ENCODE measurements at places on chromosomes 12 and 14. TPM values are rescaled to one million over a fixed set of nuclear protein-coding genes. Genes with fewer than 3 reads are reported as not detected.

NKX2-1 gene
- polyA plus RNA-seq: not detected

GOLT1B gene
- 13.1 TPM for polyA plus RNA-seq

RPS6KL1 gene
- polyA plus RNA-seq: 9.8 TPM

DNA sequence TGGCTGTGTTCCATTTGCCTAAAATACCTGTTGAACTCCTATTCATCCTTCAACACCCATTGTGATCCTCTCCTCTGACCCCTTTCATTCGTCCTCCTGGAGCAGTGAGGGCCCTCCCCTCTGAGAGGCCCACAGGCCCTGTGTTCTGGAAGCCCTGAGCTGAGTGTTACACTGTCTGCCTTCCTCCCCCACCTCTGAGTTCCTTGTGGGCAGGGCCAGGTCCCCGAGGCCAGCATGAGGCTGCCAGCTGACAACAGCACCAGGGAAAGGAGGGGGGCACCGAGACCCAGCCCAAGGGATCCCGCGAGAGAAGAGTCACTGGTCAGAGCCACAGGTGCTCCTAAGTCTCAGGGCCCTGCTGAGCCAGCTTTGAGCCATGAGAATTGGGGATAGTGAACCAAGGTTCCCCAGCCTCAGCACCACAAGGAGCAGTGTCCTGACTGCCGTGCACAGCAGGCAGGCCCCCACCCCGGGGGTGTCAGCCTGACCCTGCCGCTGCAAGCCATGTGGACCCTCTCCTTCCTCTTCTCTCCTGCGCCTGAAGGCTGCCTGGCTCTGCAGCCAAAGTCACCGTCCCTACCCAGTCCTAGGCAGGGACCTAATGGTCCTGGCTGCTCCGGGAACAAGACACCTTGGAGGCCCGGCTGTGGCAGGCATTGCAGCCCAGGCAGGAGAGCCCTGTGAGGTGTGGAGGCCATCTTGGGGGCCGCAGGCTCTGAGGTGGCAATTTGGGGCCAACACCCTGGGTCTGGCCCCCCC, 52.5 kb downstream of the BEGAIN start:
- peak overlapping the region; percentile 57 for H3K27ac ChIP-seq
- no peak overlapping the region for H3K4me3 ChIP-seq
- no peak for DNase-seq
- peaks cover 16% of the 10 kb centered on the region for H3K4me1 ChIP-seq
- no peaks in the 10 kb centered on the region for H3K27me3 ChIP-seq

DNA sequence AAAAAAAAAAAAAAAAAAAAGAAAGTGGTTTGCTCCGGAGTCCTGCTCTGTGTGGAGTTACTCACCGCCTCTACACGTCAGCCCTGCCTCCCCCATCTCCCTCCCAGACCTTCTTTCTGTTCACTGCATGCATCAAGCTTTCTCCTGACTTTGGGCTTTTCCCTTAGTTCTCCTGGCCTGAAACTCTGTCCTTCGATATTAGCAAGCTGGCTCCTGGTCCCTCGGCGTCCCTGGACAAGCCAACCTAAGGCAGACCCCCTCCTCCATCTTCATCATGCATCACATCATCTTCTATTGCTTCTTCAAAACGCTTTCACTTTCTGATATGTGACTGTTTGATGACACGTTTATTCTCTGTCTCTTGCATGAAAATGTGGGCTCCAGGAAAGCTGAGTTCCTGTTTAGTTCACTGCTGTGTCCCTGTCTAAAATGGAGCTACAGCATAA, 40.6 kb downstream of the SLC15A4 start:
- no peak for DNase-seq
- no peak overlapping the region for H3K27ac ChIP-seq
- H3K36me3 ChIP-seq: no peaks in the 10 kb centered on the region
- no peak overlapping the region for H3K4me3 ChIP-seq
- H3K4me1 ChIP-seq: peaks cover 5% of the 10 kb centered on the region
- H3K27me3 ChIP-seq: no peaks in the 10 kb centered on the region

- H3K36me3 ChIP-seq: peaks cover 12% of the 10 kb centered on the region
- no peaks in the 10 kb centered on the region for H3K4me1 ChIP-seq
- no peak for DNase-seq
- H3K4me3 ChIP-seq: no peak overlapping the region
- no peaks in the 10 kb centered on the region for H3K27me3 ChIP-seq
These were observed 18.7 kb downstream of the ITGA7 start for GRCh38 chr12:55688716-55689655.

- H3K4me1 ChIP-seq: no peaks in the 10 kb centered on the region
- H3K27ac ChIP-seq: no peak overlapping the region
- H3K27me3 ChIP-seq: no peaks in the 10 kb centered on the region
- H3K4me3 ChIP-seq: no peak overlapping the region
These were observed 3.8 kb downstream of the IRAK4 start for GRCh38 chr12:43762596-43762995.

DNA sequence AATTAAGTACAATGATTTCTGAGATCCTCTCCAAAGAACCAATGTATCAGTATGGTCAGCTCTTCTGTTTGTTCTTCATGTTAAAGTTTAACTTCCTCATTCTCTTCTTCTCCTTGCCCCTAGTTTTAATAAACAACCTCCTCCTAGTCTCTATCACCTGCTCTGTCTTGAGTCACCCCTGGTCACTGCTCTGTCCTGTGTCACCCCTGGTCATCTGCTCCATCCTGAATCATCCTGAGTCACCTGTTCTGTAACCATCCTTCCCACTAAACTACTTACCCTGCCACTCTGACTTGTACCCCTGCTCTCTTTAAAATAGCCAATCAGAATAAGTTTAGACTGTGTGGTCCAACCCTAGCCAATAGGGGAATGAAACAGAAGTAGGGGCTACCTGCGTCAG, 100.5 kb downstream of the ALG10B start:
- no peak overlapping the region for H3K27ac ChIP-seq
- no peaks in the 10 kb centered on the region for H3K4me1 ChIP-seq
- H3K36me3 ChIP-seq: no peaks in the 10 kb centered on the region
- H3K27me3 ChIP-seq: no peaks in the 10 kb centered on the region
- no peak for DNase-seq
- H3K4me3 ChIP-seq: no peak overlapping the region

- H3K4me3 ChIP-seq: no peak overlapping the region
- H3K4me1 ChIP-seq: peaks cover 6% of the 10 kb centered on the region
- no peak overlapping the region for H3K27ac ChIP-seq
These were observed 245.2 kb upstream of the PLEKHG7 start for GRCh38 chr12:92457458-92458180.

GRCh38 chr12:89874146-89874545, 165.5 kb upstream of the ATP2B1 start:
- H3K36me3 ChIP-seq: no peaks in the 10 kb centered on the region
- H3K27me3 ChIP-seq: no peaks in the 10 kb centered on the region
- peaks cover 20% of the 10 kb centered on the region for H3K4me1 ChIP-seq
- no peak overlapping the region for H3K27ac ChIP-seq

DNA sequence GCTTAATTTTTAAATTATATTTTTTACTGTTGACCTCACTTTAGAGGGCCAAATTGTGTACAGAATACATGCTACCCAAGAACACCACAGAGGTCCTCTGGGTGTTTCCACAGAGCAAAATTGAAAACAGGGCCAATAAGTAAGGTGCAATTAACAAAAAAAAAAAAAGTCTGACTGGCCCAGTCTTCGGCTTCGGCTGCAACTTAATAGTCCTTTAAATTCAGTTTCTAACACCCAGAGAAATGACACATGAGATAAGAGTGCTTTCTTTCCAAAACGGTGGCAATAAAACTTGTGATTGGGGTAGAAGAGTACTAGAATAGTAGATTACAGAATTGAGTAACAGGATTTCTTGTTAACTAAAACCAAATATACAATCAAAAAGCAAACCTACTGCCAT, 81.3 kb downstream of the MED13L start:
- H3K4me3 ChIP-seq: no peak overlapping the region
- peak overlapping the region; percentile 47 for H3K27ac ChIP-seq
- peaks cover 61% of the 10 kb centered on the region for H3K4me1 ChIP-seq
- no peak for DNase-seq

DNA sequence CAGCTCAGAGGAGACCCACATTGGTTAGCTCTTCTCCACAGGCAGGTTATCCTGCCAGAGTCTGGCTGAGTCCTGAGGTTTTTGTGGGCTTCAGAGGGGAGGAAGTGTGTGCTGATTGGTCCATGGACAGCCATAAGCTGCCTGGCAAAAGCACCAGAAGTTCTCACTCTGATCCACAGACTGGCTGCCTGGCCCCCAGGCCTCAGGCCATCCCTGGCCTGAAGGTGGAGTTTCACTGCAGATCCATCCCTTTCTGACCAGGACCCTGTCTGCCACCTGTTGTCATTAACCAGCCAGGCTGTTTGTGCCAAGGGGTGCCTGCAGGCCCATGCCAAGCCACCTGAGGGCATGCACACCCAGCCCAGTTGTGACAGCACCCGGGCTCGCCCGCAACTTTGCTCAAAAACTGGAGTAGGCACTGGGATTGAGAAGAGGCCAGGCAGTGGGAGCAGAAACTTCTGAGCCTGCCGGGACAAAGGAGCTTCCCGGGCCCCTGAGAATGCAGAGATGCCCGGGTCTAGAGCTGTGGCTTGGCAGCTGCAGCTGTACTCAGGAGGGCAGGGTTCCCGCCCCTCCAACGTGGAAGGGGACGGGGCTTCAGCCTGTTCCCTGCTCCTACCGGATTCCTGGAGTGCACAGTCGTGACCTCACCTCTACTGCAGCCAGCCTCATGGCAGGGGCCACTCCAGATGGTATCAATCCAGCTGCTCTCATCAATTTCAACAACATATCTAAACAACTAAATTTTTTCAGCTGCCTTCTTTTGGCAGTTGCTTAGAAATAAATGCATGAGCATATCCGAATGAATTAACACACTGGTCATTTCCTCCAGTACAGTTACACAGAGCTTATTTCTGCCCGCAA, 1277.3 kb downstream of the SLC16A7 start:
- no peaks in the 10 kb centered on the region for H3K36me3 ChIP-seq
- H3K27ac ChIP-seq: no peak overlapping the region
- no peak overlapping the region for H3K4me3 ChIP-seq
- no peak for DNase-seq
- no peaks in the 10 kb centered on the region for H3K4me1 ChIP-seq
- H3K27me3 ChIP-seq: no peaks in the 10 kb centered on the region

DNA sequence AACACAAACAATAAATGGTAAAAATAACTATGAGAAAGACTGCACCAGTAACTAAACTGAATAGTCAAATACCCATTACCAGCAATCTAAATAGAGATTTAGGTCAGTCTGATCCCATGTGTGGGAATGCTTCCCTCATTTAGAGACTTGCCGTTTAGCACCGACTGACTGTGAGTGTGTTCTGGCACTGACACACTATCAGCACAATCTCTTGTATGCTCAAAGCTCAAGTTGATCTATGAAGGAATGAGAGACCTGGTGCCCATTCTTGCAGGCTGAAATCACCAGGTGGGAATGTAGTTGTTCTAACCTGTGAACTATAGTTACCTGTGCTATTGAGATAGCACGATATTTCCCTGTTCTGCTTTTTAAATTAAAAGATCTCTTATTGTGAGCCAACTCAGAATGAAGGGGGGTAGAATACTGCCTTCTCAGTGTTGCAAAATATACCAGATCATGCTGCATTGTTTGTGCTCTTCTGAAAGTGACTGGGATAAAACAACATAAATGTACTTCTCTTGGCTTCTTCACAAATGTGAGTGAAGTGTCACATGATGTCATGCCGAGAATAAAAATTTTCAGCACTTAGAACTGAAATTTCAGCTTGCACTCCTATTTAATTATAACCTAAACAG, 99.6 kb downstream of the LIN7A start:
- peaks cover 9% of the 10 kb centered on the region for H3K4me1 ChIP-seq
- H3K27me3 ChIP-seq: no peaks in the 10 kb centered on the region
- no peak for DNase-seq
- no peaks in the 10 kb centered on the region for H3K36me3 ChIP-seq
- H3K27ac ChIP-seq: no peak overlapping the region

- H3K27me3 ChIP-seq: no peaks in the 10 kb centered on the region
- H3K4me1 ChIP-seq: no peaks in the 10 kb centered on the region
- no peak overlapping the region for H3K4me3 ChIP-seq
- no peak for DNase-seq
- no peaks in the 10 kb centered on the region for H3K36me3 ChIP-seq
- no peak overlapping the region for H3K27ac ChIP-seq
These were observed 70.4 kb downstream of the TBK1 start for GRCh38 chr12:64522316-64522715.

DNA sequence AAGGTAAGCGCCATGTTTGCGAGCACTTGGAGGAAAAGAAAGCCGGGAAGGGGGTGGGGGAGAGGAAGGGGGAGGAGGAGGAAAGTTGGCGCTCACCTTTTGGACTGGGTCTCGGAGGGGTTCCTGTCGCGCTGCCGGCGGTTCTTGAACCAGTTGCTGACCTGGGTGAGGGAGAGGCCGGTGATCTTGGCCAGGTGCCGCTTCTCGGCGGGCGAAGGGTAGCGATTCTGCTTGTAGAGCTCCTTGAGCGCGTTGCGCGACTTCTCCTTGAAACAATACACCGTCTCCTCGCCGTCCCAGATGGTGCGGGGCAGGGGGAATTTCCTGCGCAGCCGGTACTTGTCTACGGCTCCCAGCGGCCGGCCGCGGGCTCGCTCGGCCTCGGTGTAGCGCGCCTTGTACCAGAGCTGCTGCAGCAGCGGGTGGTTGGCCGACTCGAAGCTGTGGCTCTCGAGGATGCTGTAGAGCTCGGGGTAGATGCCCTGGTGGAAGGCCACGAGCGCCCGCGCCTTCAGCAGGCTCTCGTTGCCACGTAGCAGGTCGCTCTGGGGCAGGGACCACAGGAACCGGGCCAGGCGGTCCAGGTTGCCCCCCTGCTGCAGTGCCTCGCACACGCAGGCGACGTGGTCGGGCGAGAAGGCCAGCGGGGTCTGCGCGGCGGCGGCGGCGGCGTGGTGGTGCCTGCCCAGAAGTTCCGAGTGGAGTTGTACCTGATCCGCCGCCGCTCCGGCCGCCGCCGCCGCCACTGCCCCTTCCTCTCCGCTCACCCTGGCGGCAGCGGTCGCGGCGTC, 840 bp downstream of the SIX4 start:
- peak overlapping the region; percentile 82 for H3K27ac ChIP-seq
- peak overlapping the region; percentile 93 for H3K4me3 ChIP-seq
- peaks cover 16% of the 10 kb centered on the region for H3K4me1 ChIP-seq
- peak; percentile 67 for DNase-seq

DNA sequence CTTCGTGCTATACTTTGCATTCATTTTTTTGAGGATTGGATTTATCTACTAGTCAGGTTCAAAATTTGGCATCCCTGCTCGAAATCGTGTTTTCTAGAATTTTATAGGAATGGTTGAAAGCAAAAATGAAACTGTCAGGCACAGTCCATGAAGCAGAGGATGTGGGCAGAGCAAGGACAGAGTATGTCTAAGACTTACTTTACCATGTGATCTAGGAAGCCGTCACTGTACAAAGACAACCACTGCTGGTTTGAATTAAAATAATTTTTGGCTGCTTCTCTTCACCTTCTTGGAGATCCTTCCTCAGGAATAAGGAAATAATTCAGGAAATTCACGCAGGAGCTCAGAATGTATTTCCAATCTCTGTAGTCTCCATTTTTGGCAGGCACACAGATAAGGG, 31.6 kb upstream of the SGPP1 start:
- no peaks in the 10 kb centered on the region for H3K27me3 ChIP-seq
- H3K36me3 ChIP-seq: no peaks in the 10 kb centered on the region
- H3K27ac ChIP-seq: no peak overlapping the region
- H3K4me1 ChIP-seq: no peaks in the 10 kb centered on the region
- DNase-seq: peak; percentile 39

DNA sequence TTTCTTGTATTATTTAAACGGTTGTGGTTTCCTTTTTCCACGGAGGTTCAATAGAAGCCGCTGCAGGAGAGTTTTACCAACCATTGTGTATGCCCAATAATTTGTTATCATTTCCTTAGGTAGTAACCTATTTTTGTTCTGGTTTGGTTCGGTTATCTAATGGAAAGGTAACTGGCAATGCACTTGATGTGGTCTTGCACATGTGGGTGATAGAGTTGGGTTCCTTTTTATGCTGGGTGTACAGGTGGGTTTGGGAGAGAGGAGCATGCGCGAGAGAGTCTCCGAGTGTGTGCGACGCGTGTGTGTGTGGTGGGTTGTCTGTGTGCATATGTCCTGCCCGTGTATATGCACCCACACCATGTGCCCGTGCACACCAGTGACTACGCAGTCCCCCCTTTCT, 102.7 kb upstream of the FKBP4 start:
- peaks cover 21% of the 10 kb centered on the region for H3K27me3 ChIP-seq
- no peak for DNase-seq
- no peak overlapping the region for H3K4me3 ChIP-seq
- no peaks in the 10 kb centered on the region for H3K4me1 ChIP-seq
